ENCODE measurements at places on chromosomes 7 and 10. TPM values are rescaled to one million over a fixed set of nuclear protein-coding genes. Genes with fewer than 3 reads are reported as not detected.

GRCh38 chr7:54907981-54908380, 110.8 kb upstream of the EGFR start:
- DNase-seq, result no peak

DNA sequence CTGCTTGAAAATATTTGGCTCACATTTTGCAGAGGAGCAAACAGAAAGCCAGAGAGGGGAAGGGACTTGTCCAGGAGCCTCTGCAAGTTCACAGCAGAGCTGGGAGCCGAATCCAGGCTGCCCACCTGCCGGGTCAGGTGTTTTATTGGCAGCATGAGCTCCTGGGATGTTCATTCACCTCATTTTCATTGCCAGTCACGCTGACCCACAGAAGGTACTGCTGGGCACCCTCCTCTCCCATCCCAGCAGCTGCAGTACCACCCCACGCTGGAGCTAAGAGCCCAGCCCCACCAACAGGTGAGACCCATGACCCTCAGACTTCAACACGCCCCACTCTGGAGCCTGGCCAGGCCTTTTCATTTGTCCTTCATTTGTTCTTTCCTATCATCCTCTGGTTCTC, 102.7 kb downstream of the GRID1 start:
- DNase-seq, result no peak

GRCh38 chr10:114638821-114639625, 19.1 kb downstream of the ABLIM1 start:
- DNase-seq, result no peak

GRCh38 chr7:36148422-36149065, 4.5 kb upstream of the EEPD1 start:
- no peak for DNase-seq

DNA sequence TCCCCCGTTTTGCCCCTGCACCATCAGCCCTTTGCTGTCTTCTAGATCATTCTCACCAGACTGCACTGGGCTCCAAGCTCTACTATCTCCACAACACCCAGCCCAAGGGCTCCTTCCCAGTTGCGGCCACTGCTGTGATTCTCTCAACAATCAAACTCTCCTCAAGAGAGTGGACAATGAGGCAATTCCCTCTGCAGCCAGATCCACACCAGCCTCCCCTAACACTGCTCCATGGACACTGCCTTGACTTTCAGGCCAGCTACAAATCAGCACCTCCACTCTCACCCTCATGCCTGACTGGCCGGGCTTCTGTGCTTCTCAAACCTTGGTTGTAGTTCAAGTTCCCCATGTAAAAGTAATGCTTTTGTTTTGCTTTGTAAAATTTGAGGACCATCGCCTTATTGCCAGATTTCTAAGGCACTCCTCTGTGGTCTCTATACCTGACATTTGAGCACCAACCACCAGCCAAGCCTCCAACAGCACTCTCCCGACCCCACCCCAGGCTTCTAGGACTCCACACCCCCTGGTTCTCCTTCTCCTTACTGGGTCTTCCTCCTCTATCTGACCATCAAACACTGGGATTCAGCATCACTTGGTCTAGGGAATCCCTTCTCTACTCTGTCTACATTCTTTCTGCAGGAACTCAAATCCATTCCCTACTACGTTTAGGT, 45.4 kb downstream of the PPIF start:
- DNase-seq, result no peak

DNA sequence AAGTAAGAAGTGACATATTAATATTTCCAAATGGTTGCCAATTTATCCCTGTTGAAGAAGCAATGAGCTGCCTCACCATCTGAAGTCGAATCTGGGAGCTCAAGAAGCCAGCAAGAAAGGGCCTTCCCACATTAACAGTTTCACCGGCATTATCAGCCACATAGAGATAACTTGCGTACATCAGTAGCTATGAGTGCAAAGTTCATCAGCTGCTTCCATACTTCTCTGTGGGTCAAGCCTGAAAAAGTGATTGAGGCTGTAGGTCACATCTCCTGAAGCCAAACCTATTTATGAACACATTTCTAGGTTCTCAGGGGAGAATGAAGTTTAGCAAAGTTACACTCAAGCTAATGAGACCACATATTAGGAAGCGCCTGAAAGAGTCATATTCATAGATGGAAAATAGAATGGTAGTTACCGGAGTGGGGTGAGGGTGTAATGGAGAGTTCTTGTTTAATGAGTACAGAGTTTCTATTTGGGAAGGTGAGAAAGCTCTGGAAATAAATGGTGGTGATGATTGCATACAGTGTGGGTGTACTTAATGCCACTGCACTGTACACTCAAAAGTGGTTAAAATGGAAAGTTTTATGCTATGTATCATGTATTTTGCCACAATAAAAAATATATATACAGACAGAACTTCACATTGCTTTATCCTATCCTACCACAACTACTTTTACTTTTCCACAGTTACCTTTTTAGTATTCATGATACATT, 189.3 kb upstream of the SP4 start:
- DNase-seq, result no peak

- DNase-seq, result no peak
Measured at GRCh38 chr10:10462151-10462941, 555.3 kb upstream of the CELF2 start.

GRCh38 chr10:32253821-32254220, 93.1 kb downstream of the EPC1 start:
- DNase-seq, result no peak

- DNase-seq, result no peak
Measured at GRCh38 chr10:74055383-74056049, 57.6 kb downstream of the VCL start.

GRCh38 chr10:105837951-105838350, 1196.9 kb downstream of the SORCS3 start:
- no peak for DNase-seq

DNA sequence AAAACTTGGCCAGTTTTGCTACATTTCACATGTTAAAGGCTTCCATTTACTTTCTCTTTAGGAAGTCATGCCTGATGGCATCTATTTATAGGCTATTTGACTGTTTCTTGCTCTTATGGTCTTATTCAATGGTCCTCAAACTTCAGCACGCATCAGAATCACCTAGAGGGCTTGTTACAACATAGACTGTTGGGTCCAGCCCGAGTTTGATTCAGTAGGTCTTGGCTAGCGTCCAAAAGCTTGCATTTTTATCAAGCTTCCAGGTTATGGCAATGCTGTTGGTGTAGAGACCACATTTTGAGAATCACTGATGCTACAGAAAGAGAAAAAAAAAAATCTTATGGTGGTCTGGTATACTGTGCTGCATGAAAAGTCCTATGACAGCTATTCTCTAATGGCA, 51.9 kb downstream of the MTPN start:
- DNase-seq, result no peak

- DNase-seq, result no peak
Measured at GRCh38 chr7:40827222-40828085, 692.6 kb downstream of the SUGCT start.

DNA sequence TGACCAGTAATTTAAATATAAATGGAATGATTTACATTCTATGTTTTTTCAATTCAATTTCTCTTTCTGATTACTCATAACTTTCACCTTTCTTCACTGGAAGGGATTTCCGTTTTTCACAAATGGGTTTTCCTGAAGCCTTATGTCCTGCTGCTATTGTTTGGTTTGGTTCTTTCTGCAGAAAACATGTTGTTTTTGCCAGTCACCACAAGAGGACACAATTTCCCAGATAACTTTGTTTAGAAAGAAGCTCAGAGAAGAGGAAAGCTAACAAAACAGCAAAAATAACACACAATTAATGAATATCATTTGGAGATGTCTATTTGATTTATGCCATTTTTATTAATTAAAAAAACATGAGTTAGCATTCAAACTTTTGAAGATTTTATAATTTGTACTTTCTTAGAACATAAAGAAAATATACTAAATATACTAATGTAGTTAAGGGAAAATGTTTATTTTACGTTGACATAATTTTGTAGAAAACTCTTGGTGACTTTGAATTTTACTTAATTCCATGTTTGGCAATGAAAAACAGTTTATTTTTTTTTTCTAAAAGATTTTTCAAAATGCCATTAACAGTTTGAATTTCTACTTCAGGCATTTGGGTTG, 4.6 kb upstream of the TWIST1 start:
- DNase-seq, result peak; percentile 25

DNA sequence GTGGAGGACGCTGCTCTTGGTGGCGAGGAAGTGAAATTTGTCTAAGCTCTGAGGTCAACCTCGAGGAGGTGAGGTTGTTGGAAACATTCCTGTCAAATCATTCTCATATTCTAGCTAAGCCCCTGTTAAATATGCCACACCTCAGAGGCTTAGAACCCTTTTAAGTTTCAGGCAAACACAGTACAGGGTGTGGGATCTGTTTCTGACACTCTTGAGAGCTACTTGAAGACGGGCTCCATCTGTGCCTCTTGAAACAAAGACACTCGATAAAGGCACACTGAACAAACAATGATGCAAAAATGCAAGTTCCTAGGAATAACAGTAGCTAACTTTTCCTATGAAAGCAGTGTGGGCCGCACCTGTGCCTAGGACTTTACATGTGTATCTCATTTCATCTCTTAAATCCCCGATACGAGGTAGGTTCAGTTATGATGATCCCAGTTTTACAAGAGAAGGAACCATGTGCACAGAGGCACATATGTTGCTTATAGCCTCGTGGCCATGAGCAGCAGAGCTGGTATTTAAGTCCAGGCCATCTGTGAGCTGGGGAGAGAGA, 299.2 kb downstream of the CCDC3 start:
- no peak for DNase-seq

DNA sequence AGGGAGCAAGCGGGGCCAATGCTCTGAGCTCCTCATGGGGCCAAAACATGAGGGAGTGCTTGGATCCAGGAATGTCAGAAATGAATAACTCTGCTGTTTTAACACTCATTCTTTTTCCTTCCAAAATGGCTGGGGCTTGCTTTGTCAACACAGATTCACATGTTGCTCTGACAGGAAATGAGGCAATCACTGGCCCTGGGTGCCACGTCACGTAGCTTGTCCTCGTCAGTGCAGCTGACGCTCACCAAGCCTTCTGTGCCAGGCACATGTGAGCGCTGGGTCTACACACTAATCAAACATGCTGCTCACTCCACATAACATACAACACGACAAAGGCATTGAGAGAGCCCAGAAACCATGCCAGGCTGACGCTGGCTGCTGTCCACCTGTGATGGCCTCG, 198.9 kb downstream of the WDR37 start:
- DNase-seq, result no peak

GRCh38 chr7:133382775-133383559, 130.1 kb downstream of the EXOC4 start:
- DNase-seq, result no peak

- DNase-seq, result no peak
Measured at GRCh38 chr7:55501611-55502010, 70.7 kb downstream of the VOPP1 start.

DNA sequence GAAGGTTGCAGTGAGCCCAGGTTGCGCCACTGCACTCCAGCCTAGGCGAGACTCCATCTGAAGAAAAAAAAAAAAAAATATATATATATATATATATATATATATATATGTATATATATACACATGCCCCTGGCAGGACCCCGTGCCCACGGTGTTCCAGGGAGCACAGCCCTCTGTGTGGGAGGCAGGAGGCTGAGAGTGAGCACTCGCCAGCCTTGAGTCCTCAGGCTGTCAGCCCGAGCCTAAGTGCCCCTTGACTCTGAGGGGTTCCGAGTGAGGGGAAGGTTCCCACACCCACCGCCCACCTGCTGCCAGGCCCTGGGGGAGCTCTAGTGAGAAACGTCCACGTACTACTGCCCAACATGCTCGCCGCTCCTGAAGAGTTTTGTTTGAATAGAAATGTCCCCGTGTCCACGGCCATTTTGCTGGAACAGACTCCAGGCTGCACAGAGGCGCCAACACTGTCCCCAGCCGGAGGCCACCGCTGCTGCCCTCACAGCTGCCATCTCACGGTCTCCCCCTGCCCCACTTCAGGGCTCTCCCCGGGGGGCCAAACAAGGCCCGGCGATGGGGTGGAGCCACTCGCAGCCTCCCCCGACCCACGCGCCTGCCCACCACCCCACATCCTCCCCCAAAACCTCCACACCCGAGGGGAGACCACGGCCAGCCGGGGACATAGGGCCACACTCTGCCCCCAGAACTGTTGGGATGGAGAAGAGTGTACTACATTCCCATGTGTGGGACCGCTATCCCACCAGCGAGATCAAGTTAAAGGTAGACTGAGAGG, 62.8 kb upstream of the EBF3 start:
- no peak for DNase-seq

DNA sequence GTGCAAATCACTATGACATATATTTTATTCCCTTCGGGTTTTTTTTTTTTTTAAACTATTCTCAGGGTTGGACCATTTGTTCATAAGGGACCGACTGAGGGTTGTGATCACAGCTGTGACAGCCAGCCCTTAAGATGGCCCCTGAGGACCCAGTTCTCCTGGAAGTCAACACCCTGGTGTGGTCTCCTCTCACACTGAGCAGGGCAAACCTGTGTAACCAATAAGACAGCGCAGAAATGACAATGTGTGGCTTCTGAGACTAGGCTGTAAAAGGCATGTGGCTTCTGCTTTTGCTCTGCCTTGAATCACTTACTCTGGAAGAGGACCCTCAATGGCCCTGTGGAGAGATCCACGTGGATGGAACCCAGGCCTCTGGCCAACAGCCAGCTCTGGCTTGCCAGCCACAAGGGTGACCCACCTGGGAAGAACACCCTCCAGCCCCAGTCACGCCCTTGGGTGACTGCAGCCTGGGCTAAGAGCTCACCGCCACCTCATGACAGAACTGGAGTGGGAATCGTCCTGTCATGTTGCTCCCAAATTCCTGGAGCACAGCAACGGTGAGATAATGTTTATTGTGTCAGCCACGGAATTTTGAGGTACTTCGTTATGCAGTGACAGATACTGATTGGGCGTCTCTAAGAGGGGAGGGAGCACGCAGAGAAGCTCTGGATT, 127.1 kb downstream of the CLEC2L start:
- no peak for DNase-seq

- no peak for DNase-seq
Measured at GRCh38 chr10:24207341-24207740, 1.6 kb upstream of the KIAA1217 start.

DNA sequence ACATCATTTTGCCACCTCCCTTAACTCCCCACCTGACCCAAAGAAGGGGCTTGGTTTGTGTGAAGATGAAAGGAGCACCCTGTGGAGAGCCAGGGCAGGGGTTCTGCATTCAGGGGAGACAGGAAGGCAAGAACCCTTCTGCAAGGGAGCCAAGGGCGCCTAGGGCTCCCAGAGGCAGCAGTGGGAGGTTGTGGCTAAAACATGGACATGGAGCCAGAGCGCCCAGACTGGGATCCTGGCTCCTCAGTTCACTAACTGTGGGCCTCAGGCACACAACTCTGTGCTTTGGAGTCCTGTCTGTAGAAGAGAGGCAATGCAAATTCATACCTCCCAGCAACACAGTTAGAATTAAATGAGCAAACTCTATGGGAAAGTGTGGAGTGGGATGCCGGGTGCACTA, 123.1 kb upstream of the MACROH2A2 start:
- DNase-seq, result no peak

The ACTL6B gene
- not detected for total RNA-seq

The SFRP5 gene
- not detected for total RNA-seq

The TMEM229A gene
- total RNA-seq, result not detected

The PI4K2A gene
- total RNA-seq, result 26.6 TPM

The VWA2 gene
- 0.05 TPM for total RNA-seq

The ESYT2 gene
- 49.5 TPM for total RNA-seq

The SCART1 gene
- 0.44 TPM for total RNA-seq

The HACD1 gene
- total RNA-seq, result 17.4 TPM

The EMX2 gene
- 1.3 TPM for total RNA-seq

The PKD2L1 gene
- total RNA-seq, result not detected

The TEX36 gene
- total RNA-seq, result not detected

The SNX8 gene
- total RNA-seq, result 54.4 TPM

The ADCY1 gene
- 0.35 TPM for total RNA-seq
